Posterior vena cava (tissue), 2 donors: ENCODE measurements at places on chromosomes 1 and 21. TPM values are rescaled to one million over a fixed set of nuclear protein-coding genes. Genes with fewer than 3 reads are reported as not detected.

The TMCO4 gene
- 12.3 TPM for total RNA-seq

The VANGL2 gene
- total RNA-seq: 2.4 TPM

The MLLT11 gene
- 3.2 TPM for total RNA-seq

The CELA2A gene
- total RNA-seq: not detected

The SPATA21 gene
- total RNA-seq: not detected

The LCE1F gene
- total RNA-seq: not detected

The RRP1B gene
- total RNA-seq: 14.6 TPM

The MASP2 gene
- not detected for total RNA-seq

The RBP7 gene
- 32.9 TPM for total RNA-seq

The NUDT17 gene
- 2.5 TPM for total RNA-seq

The FAM167B gene
- 9.2 TPM for total RNA-seq

The PKLR gene
- not detected for total RNA-seq

The IL20 gene
- not detected for total RNA-seq

The RBBP5 gene
- 10.2 TPM for total RNA-seq

DNA sequence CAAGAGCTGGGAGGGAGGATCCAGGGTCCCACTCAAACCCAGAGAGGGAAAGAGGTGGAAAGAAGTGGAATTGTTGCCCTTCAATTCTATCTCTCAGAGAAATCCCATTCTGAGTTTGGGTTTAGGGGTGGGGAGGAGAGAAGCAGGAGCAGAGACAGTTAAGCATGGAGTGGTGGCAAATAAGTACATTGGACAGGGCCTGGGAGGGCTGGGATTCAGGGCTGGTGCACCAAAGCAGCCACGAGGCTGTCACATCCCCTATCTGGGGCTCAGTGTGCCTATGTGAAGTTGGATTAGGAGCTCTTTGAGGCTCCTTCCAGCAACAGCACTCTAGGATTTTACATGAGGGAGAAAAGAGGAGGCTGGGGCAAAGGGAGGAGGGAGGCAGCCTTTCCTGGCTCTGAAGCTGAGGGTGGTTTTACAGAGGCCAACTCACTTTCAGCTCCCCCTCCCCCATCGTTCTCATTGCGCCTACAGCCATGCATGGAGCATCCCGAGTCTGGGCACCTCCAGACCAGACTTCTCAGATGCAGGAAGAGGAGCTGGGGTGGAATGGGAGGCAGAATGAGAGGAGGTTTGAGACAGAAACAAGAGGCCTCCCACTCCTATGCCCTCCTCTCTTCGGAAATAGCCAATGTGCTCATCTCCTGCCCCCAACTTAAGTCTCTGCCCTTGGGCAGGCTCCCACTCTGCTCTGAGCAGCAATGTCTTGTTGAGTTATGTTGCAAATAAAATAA is 3.0 kb upstream of the SYT6 start:
- DNase-seq: no peak

DNA sequence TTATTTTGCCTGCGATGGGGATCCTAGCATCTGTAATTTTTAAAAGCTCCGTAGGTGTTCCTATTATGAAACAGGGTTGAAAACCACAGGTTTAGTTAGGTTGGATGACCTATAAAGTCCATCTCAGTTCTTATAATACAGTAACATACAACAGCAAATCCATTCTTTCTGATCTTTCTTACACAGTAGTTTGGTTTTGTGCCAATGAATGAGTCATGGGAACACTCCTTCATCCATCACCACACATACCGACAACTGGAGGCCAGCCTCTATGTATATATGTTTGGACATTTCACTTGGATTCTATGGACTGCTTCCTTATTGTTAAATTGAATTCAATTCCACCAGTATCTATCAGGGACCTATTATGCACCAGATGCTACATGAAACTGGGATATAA is 118.4 kb upstream of the L1TD1 start:
- DNase-seq: no peak

DNA sequence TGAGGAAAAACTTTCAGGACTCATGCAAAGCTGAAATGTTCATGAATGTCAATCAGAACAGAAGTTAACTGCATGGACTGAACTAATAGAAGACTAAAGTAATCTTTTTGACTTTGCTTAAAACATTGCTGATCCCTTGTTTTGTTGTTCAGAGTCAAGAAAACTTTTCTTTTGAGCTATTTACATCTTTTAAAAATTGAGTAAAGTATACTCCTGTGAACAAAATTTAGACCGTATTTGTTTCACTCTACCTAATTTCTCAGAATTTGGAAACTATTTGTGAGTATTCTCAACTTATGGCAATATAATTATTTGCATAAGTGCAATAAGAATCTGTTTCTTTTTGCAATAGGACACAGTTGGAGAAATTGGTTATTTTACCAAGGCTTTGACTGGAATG is 41.1 kb downstream of the INPP5B start:
- DNase-seq: no peak

DNA sequence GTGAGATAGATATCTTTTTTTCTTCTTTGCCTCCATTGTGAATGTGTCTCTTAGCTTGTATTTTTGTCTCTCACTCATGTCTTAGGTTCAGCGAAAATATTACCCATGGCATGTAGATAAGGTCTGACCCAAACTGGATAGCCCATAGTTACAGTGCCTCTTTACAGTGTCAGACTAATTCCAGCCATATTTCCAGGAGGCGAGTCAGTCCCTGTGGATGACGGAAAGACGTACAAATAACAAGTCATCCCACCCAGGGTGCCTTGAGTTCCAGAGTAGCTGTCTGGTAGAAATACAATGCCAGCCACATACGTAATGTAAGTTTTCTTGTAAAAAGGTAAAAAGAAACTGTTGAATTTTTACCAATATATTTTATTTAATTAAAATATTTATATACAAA is 157.3 kb downstream of the ZNF281 start:
- DNase-seq: no peak

DNA sequence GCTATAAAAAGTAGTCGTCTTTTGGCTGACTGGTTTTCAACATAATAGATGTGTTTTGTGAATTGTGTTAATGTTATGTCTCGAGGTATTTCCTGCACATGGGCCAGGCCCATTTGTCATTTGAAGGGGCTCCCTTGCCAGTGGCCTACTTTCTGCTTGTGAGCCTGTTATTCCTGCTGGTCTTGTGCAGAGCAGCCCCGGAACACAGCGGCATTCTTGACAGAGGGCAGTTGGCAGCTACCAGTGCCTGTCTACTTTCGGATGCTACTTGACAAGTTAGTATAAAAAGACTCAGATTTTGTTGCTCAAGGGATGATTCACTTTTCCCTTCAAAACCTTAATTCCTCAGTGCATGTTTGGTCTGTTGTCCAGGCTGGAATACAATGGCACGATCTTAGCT is 28.5 kb downstream of the PGM1 start:
- DNase-seq: no peak

- DNase-seq: no peak
Observed at GRCh38 chr1:41110286-41110685, 88.8 kb upstream of the SLFNL1 start.

- DNase-seq: no peak
Observed at GRCh38 chr1:59638231-59638711, 176.5 kb upstream of the HOOK1 start.

- DNase-seq: peak; percentile 45
Observed at GRCh38 chr1:110443451-110443850, 7.5 kb upstream of the PROK1 start.

DNA sequence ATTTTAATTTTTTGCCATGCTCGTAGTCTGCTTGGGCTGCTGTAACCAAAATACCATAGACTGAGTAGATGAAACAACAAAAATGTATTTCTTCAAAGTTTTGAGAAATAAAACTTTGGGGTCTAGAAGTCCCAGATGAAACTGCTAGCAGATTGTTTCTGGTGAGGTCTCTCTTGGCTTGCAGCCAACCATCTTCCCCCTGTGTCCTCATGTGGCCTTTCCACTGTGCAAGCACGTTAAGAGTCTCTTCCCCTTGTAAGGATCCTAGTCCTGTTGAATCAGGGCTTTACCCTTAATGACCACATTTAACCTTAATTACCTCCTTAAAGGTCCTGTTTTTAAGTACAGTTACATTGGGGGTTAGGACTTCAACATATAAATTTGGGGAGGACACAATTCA is 86.6 kb downstream of the PTBP2 start:
- DNase-seq: no peak

DNA sequence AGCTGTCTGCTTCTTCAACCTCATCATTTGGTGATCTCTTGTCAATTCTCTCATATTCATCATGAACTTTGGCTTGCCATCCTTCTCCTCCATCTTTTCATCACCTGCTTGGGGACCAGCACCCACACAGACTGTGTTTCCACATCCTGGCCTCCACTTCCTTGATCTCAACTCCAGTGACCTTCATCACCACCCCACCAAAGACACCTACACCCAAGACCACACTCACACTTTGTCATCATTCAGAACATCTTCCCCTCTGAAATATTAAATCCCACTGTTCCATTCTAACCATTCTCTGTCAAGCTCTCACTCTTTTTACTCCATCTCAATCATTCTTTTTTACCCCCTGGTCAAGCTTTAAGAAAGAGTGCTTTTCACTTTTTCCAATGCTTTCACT is 115.5 kb upstream of the VAV3 start:
- no peak for DNase-seq

GRCh38 chr1:78388275-78388674 is 102.5 kb upstream of the PTGFR start:
- no peak for DNase-seq

- peak; percentile 36 for DNase-seq
Observed at GRCh38 chr1:38009841-38010180, 2.7 kb upstream of the UTP11 start.

DNA sequence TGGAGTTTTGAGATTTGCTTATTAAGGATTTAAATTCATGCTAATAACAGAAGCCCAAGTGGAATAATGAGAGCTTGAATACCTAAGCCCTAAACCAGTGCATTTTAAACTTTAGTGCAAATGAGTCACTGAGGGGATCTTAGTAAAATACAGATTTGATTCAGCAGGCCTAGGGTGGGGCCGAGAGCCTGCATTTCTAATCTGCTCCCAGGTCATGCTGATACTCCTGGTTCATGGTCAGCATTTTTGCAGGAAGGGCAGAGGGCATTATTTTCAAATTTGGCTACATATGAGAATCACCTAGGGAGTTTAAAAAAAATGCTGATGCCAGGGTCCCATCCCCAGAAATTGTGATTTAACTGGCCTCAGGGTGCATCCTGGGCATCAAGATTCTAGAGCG is 39.3 kb downstream of the DNTTIP2 start:
- DNase-seq: no peak

GRCh38 chr1:113975211-113975895 is 3.9 kb upstream of the OLFML3 start:
- DNase-seq: no peak

- peak; percentile 37 for DNase-seq
Observed at GRCh38 chr1:228012555-228012954, 5.8 kb downstream of the WNT3A start.

- no peak for DNase-seq
Observed at GRCh38 chr1:184408580-184408979, 21.8 kb downstream of the C1orf21 start.

DNA sequence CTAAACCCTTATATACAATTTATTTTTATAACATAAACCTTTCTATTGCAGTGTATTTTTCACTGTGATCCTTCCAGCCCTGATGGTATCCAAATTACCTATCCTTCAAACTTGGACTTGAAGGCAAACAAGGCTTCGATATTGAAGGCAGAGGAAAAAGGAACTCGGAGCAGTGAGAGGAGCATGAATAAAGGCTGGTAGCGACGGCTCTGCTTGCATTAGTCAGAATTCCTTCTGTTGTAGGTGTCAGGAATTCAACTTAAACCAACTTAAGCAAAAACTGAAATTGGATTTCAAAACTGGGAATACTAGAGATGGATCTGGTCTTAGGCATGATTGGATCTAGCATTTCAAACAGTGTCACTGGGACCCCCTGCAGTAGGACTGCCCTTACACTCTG is 17.8 kb upstream of the SSX2IP start:
- no peak for DNase-seq

- no peak for DNase-seq
Observed at GRCh38 chr1:29880556-29880955, 644.2 kb downstream of the PTPRU start.

DNA sequence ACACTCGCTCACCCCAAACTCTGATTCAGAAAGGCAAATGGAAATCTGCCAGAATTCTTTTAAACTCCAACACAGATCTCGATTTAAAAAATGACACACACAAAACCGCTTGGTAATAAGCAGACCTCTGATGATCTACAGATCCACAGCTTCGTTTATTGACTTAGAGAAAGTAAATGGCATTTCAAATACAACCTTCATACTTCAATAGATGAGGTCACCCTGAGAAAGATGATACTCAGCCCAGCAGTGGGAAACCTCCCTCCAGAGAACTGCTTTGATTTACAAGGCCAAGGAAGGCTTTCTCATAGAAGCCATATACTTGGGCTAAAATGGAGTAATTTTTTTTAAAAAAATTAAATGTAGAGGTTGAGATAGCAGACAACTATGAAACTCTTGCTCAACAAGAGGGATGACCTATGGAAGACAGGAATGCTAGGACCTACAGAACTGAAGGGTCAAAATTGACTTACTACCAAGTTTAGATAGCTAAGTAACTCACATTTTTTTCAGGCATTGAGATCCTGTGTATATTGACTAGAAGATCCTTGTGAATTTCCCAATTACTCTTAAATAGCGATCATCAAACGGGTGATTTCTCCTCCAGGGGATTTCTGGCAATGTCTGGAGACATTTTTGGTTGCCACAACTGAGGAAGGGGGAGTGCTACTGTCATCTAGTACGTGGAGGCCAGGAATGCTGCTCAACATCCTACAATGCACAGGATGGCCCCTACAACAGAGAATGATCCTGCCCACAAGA is 143.9 kb downstream of the CLIC6 start:
- DNase-seq: no peak

GRCh38 chr21:31222142-31222541 is 121.9 kb downstream of the TIAM1 start:
- no peak for DNase-seq

- DNase-seq: no peak
Observed at GRCh38 chr1:87684194-87684593, 355.5 kb downstream of the LMO4 start.

GRCh38 chr1:217734973-217735372 is 103.8 kb downstream of the SPATA17 start:
- no peak for DNase-seq

- DNase-seq: no peak
Observed at GRCh38 chr1:189597083-189597482, 880.6 kb downstream of the BRINP3 start.

- no peak for DNase-seq
Observed at GRCh38 chr21:30577766-30578165, 12.4 kb downstream of the KRTAP22-2 start.

- no peak for DNase-seq
Observed at GRCh38 chr21:25558123-25558522, 49.2 kb downstream of the MRPL39 start.

DNA sequence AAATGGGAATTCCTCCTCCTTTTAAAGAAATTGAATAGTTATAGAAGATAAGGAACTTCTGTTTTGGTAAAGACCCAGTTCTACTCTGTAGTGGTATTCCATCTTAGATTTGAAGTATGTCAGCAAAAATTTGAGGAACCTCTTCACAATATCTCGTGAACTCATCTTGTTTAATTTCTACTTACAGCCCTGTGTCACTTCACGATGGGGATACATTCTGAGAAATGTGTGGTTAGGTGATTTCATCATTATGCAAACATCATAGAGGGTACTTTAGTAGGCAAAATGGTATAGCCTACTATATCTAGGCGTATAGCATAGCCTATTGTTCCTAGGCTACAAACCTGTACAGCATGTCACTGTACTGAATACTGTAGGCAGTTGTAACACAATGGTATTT is 36.0 kb downstream of the ALG6 start:
- no peak for DNase-seq

GRCh38 chr1:205168291-205168690 is 43.2 kb downstream of the DSTYK start:
- no peak for DNase-seq
